ENCODE measurements at places on chromosomes 7 and 10.

DNA sequence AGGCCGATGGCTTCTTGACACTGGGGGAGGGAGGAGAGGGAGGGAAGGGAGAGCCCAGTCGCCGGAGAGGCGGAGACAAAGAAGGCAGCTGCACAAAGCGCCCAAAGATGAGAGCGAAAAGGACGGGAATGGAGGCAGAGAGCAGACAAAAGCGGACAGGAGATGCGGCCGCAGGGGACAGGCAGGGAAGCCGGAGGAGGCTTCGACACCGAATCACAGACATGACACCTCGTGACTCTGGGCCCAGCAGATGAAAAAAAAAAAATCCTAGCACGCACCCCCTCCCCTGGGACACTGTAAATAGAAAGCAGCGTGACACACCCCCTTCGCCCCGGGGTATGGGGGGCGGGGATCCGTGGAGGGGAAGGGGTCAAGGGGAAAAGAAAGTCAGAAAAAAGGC is 976 bp downstream of the NAT16 start:
- DNase-seq = no peak

GRCh38 chr7:27000496-27000895 is 95.3 kb downstream of the HOXA1 start:
- no peak for DNase-seq

- no peak for DNase-seq
These were observed 64.3 kb downstream of the ARID5B start for GRCh38 chr10:61965703-61966395.

DNA sequence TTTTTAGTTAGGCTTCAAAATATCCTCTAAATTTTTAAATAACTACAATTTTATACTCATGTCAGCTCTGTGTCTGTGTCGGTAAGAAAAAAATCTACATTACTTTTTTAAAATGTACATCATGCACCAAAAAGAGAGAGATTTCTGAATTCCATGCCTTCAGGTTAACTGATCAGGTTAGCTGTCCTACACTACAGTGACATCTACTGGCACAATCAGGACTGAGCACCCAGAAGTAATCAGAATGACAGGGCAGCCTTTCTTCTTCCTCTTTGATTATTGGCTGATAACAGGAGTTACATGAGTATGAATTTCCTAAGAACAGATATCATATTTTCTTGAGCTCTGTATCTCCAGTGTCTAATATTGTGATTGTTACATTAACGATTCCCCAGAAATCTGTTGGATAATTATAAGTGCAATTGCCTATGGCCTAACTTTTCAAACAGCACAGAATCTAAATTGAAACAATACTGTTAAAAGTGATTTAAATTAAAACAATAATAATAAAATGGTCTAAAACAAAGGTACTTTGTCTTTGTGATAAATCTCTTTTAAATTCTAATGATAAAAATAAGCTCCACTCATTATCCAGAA is 41.8 kb upstream of the HYCC1 start:
- peak; percentile 14 for DNase-seq

DNA sequence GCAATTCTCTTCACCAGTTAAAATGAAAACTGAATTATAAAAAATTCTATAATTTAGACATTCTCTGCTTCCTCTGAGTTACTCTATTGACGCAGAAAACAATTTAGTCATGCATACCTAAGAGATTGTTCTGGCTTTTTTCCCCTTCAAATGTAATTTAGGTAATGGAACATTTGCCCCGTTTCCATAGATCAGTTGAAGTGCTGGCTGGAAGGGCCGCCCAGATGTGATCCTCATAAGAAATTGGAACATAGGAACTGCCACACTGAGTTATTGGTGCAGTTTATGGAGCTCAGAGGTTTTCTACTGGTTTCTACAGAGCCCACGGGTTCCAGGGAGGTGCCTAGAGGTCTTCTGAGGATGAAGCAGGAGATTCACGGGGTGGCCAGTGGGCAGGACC is 581.7 kb downstream of the SDK1 start:
- DNase-seq = no peak

DNA sequence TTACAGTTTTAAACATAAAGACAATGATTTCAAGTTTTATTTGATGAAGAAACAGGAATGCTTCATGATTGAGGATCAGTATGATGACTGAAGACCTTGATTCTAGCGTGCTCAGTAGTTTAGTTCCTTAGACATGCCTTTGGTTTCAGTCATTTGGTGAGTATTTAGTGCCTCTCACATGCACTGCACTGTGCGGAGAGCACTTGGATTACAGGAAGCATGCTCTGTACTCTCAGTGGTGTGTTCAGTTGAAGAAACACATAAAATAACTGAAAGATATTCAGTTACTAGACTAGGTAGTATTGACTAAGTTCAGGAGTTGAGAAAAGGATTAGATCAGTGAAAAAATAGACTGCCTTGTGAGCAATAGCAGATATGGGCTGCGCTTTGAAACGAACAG is 25.5 kb downstream of the RBM17 start:
- DNase-seq = no peak

DNA sequence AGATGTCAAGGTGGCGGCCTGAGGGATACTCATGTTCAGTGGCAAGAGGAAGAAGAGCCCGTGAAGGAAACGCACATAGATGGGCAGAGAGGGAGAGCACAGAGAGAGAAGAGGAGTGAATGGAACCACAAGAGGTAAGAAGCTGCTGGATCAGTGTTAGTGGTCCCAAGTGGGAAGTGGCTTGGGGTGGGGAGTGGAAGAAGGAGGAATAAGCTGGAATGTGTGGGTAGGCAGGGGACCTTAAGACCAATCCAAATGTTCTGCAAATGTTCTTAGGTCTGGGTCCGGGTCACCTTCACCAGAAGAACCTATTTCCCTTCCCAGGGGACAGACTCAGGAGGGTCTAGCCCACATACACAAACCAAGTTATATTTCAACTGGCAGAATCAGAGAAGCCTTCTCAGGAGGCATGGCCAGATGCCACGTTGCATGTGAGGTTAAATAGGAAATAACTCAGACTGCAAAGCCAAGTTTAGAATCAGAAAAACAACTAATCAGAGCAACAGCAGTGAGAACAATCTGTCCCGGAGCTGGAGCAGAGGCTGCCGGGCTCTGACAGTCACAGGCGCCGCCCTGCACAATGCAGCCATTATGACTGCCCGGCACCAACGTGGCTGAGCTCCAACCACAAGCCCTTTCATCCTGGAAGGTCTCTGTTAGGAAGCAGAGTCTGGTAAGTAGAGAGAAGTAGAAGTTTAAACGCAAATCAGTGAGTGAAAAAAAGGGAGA is 78.6 kb upstream of the ARMC3 start:
- no peak for DNase-seq

DNA sequence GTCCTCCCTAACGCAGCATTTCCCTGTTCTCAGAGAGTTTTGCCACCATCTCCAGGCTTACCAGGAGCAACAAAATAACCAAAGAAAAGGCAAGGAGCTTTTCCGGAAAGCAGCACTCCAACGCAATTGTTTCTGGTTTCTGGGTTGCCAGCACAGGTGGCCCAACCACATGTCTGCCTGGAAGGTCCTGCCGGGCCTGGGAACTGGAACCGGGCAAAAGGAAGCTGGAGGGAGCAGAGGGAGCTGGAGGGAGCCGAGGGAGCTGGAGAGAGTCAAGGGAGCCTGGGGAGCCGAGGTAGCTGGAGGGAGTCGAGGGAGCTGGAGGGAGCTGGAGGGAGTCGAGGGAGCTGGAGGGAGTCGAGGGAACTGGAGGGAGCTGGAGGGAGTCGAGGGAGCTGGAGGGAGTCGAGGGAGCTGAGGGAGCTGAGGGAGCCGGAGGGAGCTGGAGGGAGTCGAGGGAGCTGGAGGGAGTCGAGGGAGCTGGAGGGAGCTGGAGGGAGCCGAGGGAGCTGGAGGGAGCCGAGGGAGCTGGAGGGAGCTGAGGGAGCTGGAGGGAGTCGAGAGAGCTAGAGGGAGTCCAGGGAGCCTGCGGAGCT is 54.6 kb downstream of the STK32C start:
- no peak for DNase-seq

DNA sequence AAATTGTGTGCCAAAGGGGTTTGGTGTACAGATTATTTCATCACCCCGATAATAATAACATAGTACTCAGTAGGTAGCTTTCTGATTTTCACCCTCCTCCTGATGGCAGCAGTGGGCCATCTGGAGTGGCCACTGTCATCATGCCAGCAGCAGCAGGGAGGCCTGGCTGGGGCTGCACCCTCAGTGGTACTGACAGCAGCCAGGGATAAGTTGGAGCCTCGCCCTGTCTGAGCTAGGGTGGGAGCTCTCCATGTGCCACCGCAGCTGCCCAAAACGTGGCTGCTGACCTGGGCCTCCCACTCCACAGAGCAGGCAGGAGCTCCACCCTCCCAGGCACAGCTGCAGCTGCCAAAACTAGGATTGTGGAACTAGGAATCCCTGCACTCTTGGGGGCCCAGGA is 700.8 kb upstream of the KCND2 start:
- DNase-seq = no peak

DNA sequence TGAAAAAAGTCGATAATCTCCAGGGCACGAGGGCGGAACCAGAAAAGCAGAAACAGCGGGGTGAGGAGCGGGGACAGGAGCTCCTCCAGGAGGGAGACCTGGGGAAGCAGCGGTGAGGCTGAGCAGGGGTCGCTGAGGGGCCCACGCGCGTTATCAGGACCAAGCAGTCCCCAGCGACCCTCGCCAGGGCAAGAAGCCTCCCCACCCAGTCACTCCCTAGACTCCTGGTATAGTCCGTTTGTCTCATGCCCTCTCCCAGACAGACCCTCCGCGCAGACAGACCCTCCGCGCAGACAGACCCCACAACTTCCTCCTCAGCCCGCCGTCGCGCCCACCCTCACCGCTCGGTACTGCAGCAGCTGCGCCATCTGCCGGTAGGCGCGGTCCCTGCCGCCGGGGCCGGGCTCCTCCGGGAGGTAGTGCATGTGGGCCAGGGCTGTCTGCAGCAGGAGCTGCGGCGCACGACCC is 6.3 kb downstream of the ATG9B start:
- peak; percentile 25 for DNase-seq

DNA sequence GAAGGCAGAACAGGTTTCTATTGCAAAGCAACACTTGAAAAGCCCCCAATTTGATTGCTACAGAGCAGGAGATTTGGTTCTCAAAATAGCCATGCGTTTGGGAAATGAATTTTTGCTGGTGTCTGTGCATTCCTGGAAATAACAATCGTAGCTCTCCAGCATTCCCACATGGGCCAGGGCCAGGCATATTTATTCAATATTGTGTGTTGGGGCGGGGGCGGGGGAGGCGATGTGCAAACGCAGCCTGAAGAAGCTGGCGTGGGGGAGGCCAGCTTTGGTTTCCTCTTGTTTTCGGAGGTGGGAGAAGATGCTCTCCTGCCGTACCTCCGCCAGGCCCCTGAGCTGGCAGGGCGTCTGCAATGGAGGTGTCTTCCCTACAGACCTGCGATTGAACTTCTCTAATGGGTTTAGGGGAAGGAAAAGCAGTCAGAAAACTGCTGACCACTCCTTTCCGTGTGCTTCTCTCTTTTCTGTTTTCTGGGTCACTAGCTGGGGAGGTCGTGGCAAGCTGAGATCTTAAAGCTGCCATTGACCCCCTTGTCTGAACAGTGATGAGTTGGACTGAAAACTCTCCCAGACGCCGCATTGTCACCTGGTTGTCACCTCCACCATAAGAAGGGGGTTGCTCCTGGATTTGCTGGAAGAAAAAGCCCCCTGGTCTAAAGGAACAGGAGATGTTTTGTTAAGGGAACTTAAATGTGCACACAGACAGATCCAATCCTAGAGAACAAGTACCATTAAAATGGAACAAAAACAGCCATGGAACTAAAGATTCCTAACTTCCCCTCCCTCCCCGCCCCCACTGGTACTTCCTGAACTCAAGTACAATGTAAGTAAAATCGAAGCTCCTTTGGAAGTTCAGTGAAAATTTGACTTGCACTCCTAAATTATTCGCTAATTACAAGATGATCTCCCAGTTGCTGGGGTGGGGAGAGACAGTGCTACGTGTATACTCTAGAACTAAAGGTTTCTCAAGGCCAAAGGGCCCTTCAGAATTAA is 56.4 kb upstream of the HABP2 start:
- no peak for DNase-seq

- DNase-seq = no peak
These were observed 347.8 kb downstream of the PTEN start for GRCh38 chr10:88211230-88211629.

- no peak for DNase-seq
These were observed 112.5 kb downstream of the SEMA3A start for GRCh38 chr7:84081973-84082522.

DNA sequence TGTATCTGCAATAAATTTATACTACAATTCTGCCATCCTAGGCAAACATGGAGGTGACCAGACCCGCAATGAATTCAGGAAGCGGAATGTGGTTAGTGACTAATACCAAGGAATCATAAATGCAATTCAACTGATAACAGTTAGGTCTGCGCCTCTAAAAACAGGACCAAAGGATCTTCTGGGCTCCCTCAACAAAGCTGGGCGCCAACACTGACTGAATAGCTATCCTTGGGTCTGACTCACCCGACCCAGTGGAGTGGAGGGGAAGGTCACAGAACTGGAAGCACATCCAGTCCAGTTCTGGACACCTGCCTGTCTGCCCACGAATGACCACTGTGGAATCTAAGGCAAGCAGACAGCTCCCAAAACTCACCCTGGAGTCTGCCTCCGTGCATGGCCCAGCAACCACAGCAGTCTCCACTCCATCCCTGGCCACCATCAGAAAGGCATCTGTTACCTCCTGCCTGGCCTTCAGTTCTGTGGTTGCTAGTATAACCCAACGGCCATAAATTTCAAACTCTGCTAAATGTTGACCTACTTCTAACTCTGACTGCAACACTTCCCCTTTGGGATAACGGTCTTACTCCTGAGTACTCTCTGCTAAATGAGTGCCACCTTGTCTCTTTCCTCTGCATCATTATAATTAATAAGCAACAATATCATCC is 43.0 kb upstream of the DLX6 start:
- no peak for DNase-seq

- DNase-seq = no peak
These were observed 241.6 kb downstream of the RAB11FIP2 start for GRCh38 chr10:117805139-117805538.

- DNase-seq = no peak
These were observed at the start of gene AKR1E2 for GRCh38 chr10:4825868-4826791. TSS of gene AKR1E2 (plus strand) at chr10:4826207. CDS start at chr10:4826325, 118 bp downstream.

DNA sequence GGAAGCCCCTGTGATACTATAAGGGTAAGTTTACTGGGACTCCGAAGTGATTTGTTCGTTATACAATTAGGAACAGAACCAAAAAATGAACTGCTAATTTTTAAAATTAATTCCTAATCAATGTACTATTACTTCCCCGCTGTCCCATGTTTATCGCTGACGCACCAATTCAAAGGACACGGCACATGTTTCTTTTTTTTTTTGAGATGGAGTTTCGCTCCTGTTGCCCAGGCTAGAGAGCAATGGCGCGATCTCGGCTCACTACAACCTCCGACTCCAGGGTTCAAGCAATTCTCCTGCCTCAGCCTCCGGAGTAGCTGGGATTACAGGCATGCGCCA is 1.5 kb upstream of the FMC1 start:
- DNase-seq = no peak

DNA sequence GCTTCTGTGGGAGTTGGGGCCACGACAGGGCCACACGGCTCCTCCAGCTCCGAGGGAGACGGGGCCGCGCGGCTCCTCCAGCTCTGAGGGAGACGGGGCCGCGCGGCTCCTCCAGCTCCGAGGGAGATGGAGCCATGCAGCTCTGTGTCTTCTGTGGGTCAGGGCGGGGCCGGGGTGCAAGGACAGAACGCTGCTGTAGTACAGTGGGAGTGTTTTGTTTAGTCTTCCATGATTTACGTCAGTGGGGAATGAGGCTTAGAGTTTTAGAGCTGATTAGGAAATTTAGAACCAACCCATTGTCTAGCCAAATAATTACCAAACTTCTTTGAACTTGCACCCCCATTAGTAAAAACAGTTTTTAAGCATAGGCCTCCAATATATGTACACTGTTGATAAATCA is 32.9 kb upstream of the PRKAR1B start:
- no peak for DNase-seq

Measured in NCI-H2029 (cell line).